ENCODE measurements at places on chromosomes 2 and 18. TPM values are rescaled to one million over a fixed set of nuclear protein-coding genes. Genes with fewer than 3 reads are reported as not detected.
A peak's percentile ranks its signal among the peaks of the same experiment; 100 is the strongest.

DNA sequence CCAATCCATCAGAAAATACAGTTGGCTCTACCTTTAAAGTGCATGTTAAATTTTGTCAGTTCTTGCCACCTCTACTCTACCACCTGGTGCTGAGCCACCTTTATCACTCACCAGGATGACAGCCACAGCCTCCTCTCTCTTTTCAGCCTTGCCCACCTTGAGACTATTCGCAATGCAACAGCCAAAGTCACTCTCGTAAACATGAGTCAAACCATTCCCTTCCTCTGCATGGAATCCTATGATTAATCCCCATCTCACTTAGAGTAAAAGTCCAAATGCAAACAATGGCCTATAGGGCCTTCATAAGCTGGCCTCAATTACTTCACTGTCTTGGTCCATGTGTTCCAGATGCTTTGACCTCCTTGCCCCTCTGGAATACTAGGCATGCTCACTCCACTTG lies 5.8 kb upstream of the OSBPL6 start:
- DNase-seq = no peak

GRCh38 chr2:226679389-226680065 lies 120.1 kb downstream of the IRS1 start:
- no peak for DNase-seq

GRCh38 chr18:26457611-26458353 lies 90.6 kb downstream of the KCTD1 start:
- DNase-seq = peak; percentile 90

DNA sequence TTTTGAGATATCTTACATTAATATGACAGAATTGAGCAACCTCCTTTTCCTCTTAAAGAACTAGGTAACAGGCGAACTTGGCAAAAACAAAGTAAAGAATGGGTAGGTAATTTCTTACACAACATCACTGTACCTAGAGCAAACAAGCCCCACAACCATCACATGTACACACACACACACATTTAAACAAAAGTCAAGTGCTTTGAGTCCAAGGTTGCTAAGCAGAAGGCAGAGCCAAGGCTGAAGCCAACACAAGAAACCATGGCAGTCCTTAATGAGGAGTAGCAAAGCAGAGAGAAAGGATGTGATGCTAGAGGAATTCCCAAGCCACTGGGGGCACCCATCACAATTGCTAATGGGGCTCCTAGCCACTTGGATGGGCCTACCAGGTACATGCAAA lies 164.1 kb downstream of the PAX3 start:
- DNase-seq = no peak

Gene VWC2L
- not detected for total RNA-seq
